Activated CD8-positive, alpha-beta memory T cell treated with anti-CD3 and anti-CD28 coated beads, Interleukin-2, amount 10 ng/mL, durations not matched to agents 7 days and 5 days (primary cell): ENCODE measurements at places on chromosomes 13 and 19. TPM values are rescaled to one million over a fixed set of nuclear protein-coding genes. Genes with fewer than 3 reads are reported as not detected.

The ADAMTSL5 gene
- total RNA-seq = 1.2 TPM

The CEACAM8 gene
- total RNA-seq = not detected

The MIA gene
- total RNA-seq = not detected

The UNC13A gene
- 0.02 TPM for total RNA-seq

The GYS1 gene
- 65.5 TPM for total RNA-seq

The SRRM5 gene
- total RNA-seq = 0.37 TPM

The VPS36 gene
- total RNA-seq = 42.5 TPM

The TBC1D17 gene
- total RNA-seq = 26.2 TPM

DNA sequence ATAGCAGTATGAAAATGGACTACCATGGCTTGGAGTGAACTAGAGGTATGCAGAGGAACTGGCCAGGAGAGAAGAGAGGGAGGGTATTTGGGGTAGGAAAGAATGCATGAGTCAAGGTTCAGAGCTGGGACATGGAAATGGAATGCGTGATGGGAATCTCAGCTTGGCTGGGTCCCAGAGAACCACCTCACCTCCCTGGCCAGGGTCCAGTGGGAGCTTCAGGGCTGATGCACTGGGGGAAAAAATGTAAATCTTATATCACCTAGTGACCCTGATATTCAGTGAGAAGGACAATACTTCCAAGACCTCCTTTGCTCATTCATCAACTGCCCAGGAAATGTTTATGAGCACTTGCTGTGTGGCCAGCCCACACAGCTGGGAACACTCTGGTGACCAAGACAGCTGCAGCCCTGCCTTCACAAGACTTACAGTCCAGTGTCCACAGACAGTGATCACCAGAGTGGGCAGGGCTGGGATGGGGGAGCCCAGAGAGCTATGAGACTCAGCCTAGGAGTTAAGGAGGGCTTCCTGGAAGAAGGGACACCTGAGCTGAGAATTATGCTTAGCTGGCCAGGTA is 12.8 kb downstream of the IGSF23 start:
- DNase-seq = no peak

- no peak for DNase-seq
Observed at GRCh38 chr13:98018293-98018692, 64.8 kb downstream of the IPO5 start.

DNA sequence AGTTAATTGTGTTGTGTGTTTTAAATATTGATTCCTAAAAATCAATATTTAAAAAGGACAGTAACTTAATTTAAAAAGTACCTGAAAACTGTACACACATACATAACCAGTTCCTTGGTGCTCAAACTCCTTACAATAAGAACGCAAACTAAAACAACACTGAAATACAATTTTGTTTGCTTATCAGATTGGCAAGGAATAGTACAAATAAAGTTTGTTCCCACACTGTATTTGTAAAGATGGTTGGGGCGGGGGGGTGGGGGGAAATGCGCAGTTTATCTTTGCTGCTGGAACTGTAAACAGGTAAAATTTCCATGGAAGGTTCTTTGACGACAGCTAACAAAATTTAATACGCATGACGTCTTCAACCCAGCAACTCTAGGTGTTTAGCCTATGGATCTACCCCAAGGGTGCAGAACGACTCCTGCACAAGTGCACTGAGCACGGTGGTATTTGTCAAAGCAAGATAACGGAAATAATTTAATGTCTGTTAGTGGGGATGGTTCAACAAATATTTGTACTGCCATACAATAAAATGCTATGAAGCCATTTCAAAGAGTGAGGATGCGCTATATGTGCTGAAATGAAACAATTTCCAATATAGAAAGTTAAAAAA is 96.5 kb downstream of the ING1 start:
- no peak for DNase-seq

DNA sequence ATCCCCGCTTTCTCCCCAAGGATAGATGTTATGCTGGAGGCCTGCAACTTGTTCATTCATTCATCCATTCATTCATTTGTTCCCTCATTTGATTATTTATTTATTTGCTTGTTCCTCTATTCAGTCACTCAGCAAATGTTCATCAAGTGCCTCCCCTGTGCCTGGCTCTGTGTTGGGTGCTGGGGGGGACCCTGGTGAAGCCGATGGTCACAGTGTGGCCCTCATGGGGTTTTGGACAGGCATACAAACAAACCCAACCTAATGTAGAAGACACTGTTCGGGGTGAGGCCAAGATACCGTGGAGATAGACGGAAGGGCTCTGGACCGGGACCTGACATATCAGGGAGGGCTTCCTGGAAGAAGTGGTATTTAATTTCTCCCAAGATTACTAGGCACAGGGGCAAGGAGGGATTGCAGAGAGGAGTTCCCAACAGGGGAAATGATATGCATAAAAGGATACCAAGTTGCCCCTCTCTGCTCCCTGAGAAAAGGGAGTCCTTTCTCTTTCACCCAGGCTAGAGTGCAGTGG is 58.1 kb downstream of the ZNF536 start:
- no peak for DNase-seq

DNA sequence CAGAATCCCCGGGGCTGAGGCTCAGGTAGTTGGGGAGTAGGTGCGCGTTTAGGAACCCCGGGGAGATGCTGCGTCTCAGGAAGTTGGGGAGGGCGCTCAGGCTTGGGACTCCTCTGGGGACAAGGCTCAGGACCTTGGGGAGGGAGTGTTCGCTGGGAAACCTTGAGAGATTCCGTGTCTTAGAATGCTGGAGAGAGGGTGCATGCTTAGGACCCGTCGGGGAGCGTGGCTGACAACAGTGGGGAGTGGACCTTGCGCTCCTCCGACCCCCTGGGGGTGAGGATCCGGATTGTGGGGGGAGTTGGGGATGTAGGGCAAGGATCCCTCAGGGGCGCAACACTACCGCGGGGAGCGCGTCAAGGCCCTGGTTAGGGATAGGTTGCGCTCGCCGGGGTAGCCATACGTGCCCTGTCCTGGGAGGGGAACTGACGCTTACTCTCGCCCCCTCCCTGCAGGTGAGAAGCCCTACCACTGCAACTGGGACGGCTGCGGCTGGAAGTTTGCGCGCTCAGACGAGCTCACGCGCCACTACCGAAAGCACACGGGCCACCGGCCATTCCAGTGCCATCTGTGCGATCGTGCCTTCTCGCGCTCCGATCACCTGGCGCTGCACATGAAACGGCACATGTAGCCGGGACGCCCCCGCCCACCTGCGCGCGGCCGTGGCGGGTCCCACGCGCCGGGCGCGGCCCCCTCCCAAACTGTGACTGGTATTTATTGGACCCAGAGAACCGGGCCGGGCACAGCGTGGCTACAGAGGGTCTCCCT is 2.0 kb downstream of the KLF2 start:
- peak; percentile 69 for DNase-seq

GRCh38 chr13:100940658-100941057 is 266.1 kb upstream of the TMTC4 start:
- no peak for DNase-seq

- no peak for DNase-seq
Observed at GRCh38 chr13:22108979-22109378, 438.1 kb downstream of the FGF9 start.

DNA sequence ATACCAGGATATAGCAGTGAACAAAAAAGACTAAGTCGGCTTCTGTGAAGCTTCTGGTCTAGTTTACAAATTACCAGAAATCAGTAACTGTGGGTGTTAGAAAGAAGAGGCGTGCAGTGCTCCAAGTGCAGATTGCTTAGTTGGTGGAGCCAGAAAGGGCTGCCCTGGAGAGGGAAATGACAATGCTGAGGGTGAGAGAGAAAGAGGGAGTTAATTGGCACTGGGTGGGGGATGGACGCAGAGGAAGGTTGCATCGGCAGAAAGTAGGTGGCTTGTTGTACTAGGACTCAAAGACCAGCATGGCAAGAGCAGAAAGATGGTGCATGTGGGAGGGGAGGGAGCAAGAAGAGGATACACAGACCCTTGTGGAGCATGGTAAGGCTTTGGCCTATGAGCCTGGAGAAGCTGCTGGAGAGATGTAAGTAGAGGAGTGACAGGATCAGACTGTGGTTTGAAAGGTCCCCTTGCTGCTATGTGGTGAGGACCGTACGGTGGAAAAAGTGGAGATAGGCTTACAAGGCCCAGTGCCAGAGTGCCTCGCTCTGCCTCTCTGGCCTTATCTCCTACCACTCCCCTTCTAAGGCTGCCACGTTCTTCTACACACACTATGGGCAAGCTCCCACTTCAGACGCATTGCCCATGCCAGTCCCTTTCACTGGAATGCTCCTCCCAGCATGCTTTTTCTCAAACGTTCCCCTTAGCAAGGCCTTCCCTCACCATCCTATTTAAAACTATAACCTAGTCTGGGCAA is 13.5 kb downstream of the SMG9 start:
- DNase-seq = no peak

GRCh38 chr19:38648769-38649304 is 1.4 kb downstream of the ACTN4 start:
- no peak for DNase-seq

DNA sequence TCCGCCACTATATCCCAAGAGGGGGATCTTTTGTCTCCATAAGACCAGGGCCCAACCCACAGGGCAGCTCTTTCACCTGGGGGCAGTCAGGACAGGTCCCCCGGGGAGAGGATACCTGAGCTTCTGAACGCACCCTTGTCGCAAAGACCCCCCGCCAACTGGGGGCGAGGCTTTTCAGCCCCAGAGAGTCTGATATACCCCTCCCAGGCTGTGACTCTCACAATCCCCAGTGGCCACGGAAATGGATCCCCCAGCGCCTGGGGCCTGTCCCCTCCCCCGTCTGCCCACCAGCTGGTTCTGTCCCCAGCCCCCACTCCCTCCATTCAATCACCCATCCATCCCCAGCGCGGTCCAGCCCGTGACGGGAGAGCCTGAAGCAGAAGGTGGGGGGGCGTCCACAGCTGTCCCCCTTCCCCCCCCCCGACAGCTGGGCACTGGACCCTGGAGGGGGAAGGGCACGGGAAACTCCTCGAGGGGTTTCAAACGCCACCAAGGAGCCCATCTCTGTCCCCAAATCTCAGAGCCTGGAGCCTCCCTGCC is 823 bp downstream of the DOCK6 start:
- DNase-seq = no peak

DNA sequence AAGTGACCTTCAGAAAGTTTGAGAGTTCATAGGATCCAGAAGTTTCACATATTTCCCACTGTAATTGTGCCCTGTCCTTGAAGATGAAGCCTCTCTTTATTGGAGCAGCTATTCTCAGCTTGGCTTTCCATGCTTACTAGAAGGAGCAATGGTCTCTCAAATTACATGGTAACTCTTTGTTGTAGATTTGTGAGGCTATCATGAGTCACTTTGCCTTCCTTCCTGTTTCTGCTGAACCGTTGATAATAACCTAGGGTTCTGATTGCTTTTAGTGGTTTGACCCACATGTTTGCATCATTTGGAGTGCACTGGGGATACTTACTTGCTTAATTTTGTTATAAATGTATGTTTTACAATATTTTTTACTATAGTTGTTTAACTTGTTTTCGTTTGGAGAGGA is 772.9 kb upstream of the SLITRK6 start:
- DNase-seq = no peak

DNA sequence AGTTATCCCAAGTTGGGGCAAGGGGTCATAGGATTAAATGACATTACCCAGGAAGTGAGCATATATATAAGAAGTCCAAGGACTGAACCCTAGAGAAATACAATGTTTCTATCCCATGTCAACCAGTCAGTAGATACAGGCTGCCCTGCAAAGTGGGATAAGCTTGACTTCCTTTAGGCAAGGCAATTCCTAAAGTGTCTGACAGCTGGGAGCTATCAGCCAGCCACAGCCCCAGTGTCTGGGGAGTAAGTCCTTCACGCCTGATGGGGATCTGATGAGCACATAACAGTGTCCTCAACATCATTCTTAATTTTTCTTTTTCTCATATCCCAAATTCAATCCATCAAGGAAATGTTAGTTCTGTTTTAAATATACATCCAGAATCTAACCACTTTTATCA is 54.1 kb downstream of the DNAJC15 start:
- DNase-seq = no peak

DNA sequence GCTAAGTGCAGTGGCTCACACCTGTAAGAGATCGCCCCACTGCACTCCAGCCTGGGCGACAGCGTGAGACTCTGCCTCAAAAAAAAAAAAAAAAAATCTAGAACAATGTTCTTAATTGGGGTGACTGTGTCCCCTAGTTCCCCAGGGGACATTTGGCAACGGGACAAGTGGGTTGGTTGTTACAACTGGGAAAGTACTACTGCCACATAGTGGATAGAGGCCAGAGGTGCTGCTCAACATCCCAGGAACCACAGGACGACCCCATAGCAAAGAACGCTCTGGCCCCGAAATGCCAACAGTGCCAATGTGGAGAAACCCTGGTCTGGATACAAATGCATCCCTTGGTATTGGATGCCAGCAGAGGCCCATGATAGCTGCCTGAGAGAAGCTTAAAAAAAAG is 11.8 kb downstream of the NLRP12 start:
- DNase-seq = no peak

DNA sequence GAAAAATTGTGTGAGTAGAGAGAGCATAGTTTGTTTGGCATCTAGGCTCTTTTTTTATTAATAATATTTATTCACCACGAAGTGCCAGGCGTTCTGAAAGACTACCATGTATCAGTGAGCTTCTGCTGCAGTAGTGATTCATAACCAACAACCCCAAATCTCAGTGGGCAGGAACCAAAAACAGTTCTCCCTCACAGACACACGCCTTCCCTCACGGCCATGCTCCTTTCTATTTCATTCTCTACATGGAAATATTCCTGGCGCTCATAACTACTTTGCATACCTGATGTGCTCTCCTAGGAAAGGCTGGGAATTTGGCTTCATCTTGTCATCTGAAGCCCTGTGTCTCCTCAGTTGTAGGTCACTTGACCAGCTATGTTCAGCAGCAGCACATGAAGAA is 26.6 kb upstream of the AMER2 start:
- no peak for DNase-seq

DNA sequence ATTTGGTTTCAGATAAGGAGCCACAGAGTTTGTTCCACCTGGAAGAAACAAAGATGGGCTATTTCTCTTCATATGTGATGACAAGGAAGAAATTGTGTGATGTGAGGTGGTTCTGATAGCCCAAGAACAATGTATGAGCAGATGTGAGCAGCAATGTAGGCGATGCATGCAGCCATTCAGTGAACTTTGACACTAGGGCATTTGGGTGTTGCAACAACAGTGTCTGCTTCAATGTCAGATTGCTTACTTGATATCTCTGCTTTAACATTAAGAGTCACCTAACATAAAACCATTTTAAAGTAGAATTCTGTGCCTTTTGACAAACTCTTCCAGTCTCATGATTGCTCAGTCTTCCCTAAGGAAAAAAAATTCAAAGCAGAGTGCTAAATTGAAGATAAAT is 865.4 kb downstream of the SLITRK6 start:
- DNase-seq = no peak

DNA sequence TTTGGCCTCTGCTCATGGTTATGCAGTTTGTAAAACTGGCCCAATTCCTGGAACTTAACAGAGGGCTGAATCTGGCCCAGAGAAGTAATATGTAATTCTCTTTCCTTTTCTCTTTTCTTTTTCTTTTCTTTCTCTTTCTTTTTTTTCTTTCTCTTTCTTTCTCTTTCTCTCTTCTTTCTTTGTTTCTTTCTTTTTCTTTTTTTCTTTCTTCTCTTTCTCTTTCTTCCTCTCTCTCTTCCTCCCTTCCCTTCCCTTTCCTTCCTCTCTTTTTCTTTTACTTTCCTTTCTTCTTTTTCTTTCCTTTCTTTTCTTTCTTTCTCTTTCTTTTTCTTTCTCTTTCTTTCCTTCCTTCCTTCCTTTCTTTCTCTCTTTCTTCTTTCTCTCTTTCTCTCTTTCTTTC is 88.8 kb upstream of the SLITRK5 start:
- DNase-seq = no peak

GRCh38 chr19:3893509-3894179 is 13.2 kb downstream of the ATCAY start:
- DNase-seq = no peak

GRCh38 chr19:10474962-10475451 is 28.1 kb downstream of the KEAP1 start:
- no peak for DNase-seq
